Stimulated activated CD8-positive, alpha-beta memory T cell treated with anti-CD3 and anti-CD28 coated beads, Interleukin-12 subunit alpha, Interleukin-12 subunit beta, amount 100 ng/mL, for 1 hour (primary cell): ENCODE measurements at places on chromosomes 16 and 17.

- no peak for DNase-seq
Measured at GRCh38 chr17:73690676-73691075, 46.4 kb upstream of the SDK2 start.

DNA sequence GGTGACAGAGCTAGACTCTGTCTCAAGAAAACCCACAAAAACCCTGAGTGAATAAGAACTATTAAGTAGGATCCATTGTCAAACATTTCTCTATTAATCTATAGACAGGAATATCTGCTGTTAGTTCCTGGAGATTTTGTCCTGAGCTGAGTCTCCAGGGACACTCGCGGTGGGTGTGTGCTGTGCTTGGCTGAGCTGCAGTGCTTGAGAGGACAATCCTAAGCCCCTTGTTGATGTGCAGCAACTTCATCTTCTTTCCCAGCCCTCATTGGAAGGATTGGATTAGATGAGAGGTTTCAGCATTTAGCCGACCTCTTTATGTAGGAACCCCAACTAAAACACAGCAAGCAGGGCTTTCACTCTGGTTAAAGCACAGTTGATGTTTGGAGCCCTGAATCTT is 33.3 kb downstream of the NDEL1 start:
- DNase-seq = no peak

DNA sequence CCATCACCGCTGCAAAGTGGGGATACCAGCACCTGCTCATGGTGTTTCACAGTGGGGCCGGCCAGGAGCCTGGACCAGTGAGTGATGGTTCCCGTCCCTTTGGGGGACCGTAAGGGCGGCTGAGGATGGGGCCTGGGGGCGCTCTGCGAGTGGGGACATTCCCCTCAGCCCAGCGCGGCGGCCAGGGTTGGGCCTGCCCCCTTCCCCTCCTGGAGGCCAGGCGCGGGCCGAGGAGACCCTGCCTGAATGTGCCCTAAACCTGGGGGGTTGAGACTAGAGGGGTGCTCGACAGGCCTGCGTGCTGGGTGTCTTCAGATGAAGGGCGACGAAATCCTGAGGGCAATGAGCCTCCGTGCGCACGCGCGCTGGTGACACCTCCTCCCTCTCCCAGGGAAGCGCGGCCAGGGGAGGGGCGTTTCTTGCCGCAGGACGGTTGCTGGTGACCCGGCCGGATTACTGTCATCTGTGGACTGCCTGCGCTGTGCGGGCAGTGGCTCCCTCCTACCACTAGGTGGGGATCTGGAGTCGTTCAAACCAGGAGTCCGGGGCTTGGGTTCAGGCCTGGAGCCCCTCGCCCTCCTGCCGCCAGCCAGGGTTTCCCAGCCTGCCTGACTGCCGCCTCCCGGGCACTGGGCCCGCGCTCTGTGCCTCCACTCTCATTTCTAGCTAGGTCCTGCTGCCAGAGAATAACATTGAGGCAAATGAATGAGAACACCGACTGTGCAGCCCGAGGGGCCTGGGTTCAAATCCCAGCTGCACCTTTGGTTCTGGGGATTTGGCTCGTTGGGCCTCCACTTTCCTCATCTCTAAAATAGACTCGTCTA is 17.1 kb downstream of the TBX2 start:
- peak; percentile 30 for DNase-seq

DNA sequence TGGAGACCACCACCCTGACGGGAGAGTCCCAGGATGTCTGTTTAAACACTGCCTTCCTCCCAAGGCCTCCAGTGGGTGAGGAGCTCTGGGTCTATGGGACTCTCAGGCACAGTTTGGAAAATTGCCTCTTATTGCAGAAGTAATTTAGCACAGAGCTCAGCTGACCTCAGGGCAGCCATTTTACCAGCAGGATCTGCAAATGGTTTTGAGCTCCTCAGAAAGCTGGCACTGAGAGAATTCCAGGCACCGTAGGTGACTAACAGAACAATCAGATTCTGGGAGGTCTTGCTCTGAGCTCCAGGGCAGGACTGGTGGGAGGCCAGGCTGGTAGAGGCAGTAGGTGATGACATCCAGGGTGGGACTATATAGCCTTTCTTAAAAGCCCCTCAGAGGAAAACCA is 17.3 kb upstream of the C16orf74 start:
- DNase-seq = no peak

DNA sequence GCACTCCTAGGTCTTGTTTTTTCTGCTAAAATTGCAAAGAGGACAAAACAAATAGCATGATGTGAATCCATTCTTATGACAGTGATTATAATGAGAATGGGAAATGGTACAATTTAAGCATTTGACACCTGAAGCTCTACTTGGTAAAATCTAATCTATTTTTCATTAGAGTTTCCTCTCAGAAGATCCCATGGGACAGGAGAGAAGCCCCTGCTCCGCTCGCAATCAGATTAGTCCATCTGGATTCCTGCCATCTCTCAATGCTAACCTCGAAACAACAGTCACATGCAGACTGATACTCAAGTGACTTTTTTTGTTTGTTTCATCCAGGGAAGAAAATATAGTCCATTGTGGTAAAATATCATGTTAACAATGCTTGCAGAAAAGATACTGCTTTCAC is 107.4 kb upstream of the TOM1L1 start:
- no peak for DNase-seq

- no peak for DNase-seq
Measured at GRCh38 chr17:16486373-16487250, 5.4 kb downstream of the LRRC75A start.

- no peak for DNase-seq
Measured at GRCh38 chr17:49515196-49515770, 20.2 kb downstream of the NGFR start.
